ENCODE measurements at places on chromosomes 4 and X.

- DNase-seq, result no peak
Measured at GRCh38 chrX:75061701-75062100, 94.4 kb downstream of the ABCB7 start.

DNA sequence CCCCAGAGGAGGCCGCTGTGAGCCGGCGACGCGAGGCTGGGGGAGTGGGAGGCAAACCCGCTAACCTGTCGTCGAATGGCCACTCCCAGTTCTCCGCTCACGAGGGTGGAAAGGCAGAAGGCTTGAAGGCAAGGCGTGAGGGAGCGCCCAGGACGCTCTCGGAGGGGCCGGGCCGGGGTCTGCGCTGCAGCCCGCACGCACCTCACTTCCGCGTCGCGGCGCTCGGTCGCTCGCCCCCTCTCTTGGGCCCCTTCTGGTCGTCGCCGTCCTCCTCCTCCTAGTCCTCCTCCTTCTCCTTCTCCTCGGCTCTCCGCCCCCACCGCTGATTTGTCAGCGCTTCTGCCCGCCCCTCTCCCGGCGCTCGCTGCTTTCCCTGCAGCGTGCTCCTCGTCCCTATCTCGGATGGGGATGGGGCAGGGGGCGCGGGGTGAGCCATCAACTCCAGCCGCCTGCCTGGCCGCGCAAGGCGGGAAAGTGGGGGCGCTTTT, at the start of gene SNCA:
SNCA (minus strand) TSS at position 265 of the 488 bp plus-strand sequence. CDS start 1,494 bp downstream, outside the sequence.
- DNase-seq, result peak; percentile 86

DNA sequence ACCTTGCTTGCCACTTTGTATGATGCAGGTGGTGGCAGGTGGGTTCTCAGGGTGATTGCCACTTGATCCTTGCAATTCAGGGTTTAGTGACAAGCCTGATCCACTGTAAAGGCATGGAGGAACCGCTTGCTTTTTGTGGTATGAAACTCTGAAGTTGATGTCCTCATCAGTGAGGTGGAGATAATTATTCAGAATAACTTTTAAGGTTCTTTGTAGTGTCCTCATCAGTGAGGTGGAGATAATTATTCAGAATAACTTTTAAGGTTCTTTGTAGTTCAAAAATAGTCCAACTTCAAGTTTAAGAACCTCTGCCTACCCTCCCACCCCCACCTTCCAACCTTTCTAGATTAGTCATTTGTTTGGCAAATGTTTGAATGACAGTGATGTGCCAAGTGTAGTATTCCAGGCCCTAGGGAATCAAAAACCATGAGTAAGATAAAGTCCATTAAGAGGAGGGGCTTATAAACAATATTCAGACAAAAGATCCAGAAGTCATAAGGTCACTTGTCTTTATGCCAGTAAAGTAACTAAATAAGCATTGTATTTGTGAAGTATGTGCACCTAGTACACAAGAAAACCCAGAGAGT, 51.2 kb downstream of the DCUN1D4 start:
- DNase-seq, result no peak

- DNase-seq, result no peak
Measured at GRCh38 chrX:111743316-111743715, 62.3 kb downstream of the ALG13 start.

DNA sequence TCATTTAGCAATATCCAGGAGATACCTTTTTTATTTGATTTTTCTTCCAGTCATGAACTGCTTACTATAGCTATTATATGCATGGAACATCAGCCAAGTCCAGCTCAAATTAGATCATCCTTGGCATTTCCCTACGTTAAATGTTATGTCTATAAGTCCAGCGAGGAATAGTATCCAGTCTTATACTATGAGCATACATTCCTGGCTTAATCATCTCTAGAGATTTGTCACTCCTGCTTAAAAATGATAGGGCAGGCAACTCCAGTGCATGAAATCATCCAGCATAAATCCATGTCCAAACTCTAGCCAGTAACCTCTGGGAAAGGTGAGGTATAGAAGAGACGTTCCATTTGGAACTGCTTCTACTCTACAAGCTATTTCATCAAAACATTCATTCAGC, 126.7 kb upstream of the VCX2 start:
- DNase-seq, result no peak

DNA sequence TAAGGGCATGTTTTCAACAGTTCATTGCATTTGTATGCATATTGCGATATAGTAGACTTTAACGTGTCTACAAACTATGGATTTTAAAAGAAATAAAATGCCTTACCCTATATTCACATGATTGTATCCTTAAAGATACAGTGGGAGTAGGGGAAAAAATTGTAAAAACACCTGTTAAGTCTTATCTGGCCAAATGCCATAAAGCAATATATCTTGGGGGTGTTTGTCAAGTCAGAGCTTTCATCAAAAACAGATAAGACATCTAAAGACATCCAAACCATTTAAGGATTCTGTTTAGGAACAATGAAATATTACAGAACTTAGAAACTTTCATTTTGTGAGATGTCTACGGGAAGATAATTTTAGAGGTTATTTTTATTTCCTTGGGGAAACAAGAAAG, 152.3 kb downstream of the AASDH start:
- DNase-seq, result no peak

- DNase-seq, result no peak
Measured at GRCh38 chr4:151067316-151067970, 32.0 kb upstream of the RPS3A start.

GRCh38 chrX:109742722-109743121, 9.7 kb upstream of the ACSL4 start:
- DNase-seq, result no peak

DNA sequence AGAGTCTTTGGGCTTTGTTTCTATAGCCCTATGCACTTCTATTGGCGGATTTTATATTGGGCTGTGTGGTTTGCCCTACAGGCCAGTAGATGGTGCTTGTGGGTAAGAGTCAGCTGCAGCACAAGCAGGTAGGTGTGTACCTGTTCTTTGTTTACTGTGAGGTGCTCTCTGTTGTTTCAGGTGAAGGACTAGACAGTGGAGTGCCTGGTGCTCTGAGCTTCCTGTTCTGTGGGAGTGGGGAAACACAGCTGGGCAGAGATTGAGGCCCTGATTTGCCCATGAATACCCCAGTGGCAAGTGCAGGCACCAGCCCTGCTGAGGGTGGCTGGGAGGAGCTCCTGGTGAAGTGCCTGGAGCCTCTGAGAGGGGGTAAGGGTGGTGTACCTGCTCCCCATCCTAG, 26.3 kb upstream of the UCP1 start:
- peak; percentile 58 for DNase-seq

DNA sequence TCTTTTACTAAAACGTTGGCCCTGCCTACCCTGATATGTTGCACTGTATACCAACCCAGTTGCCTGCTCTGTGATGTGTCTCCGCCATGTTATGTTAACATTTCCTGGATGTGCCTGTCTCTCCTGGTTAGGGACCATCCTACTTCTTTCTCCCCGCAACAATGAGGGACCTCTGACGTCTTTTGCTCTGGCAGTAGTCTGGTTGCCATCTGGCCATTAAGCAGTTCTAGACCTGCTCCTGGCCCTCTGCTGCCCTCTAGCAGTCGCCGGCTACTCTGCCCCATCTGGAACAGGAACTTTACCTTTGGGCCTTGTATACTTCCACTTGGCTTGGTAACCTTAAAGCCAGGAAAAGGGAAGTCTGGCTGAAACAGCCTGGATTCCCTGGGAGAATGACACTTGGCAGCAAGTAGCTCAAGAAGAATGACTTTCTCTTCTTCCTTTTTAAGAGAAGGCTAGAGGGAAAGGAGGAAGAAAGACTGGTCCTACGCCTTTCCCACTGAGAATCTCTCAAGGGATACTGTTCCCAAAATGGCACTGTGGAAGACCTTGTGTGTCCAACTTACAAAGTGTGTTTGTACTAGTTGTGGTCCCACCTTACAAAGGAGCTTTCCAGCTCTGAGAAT, 63.5 kb downstream of the GPC3 start:
- peak; percentile 60 for DNase-seq

- DNase-seq, result no peak
Measured at GRCh38 chr4:37682701-37683401, 3.3 kb downstream of the RELL1 start.

DNA sequence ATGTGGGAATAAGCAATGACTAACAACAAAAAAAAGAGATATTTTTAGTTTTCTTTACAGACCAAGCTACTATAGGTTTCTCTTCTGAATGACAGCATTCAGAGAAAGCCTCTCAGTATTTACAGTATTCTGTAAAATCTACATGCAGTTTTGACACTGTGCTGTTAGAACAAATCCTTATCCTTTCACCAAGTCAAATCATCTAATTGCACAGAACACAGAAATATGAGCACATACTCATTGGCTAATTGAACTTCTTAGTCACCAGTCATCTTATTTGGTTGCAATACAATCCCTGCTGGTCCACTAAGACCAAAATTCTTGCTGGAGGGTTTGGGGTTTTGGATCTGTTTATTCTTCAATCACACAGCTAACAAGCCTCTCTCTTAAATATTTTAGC, 5.7 kb downstream of the ACOT9 start:
- no peak for DNase-seq

DNA sequence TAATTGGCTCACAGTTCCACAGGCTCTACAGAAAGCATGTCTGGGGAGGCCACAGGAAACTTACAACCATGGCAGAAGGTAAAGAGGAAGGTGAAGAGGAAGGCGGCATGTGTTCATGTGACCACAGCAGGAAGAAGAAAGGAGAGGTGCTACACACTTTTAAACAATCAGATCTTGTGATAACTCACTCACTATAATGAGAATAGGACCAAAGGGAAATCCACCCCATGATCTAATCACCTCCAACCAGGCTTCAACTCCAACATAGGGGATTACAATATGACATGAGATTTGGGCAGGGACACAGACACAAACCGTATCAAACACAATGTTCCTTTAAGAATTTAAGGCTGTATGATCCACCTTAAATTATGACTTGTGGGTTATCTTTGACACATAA, 10.5 kb upstream of the PGM2 start:
- no peak for DNase-seq

DNA sequence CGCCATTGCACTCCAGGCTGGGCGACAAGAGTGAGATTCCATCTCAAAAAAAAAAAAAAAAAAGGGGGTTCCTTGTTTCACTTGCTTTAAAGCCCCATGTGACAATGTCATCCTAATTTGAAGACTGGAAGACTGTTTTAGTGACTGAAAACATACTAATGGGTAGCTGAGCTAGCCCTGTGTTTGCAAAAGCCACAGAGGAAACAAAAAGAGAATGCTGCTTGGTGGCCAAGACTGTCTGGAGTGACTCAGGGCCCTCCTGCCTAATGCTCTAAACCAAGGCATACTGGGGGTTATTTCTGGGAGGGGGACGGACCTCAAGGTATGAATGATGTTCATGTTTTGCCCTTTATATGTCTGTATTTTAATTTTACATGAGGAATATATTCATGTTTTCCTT, 16.0 kb downstream of the HPSE start:
- DNase-seq, result no peak

- DNase-seq, result no peak
Measured at GRCh38 chr4:48742412-48742811, 37.7 kb downstream of the FRYL start.

DNA sequence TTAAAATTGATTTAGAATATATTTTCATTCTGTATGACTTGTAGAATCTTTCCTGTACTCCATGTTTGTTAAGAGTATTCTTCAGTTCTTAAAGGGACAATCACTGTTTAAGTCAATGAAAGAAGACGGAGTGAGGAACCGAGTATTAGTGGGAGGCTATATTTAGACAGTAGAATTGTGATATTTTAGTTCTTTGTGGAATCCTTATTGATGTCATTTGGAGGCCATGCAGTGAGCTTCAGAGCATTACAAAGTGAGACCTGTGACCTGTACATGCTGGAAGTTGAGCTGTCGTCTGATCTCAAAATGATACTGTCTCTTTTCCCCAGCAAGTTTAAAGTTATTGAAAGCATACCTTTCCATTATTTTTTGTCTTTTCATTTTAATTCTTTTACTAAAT, 394.7 kb downstream of the GALNTL6 start:
- DNase-seq, result no peak

DNA sequence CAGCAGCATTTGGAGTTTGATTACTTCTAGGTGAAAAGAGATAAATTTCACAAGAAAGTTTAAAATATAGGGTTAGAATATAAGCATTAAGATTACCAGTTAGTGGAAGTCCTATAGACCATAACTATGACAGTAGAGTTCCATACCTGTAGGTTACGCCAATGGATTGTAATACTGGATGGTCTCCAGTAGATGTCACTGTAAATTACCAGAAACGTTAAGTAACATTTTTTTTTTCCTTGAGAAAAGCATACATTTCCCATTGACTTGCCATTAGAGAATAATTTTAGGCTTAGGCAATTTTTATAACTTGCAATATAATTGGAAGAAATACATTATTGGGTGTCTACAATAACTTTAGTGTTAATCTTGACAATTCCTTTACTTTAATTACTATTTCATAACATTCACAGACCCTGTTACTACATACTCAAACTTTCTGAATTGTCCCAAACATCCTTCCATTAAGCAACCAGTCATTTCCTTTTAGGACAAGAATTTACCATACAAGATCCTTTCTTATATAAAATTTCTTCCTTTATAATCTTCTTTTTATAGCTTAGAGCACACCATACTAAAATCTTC, 304.1 kb upstream of the TECRL start:
- DNase-seq, result peak; percentile 26

DNA sequence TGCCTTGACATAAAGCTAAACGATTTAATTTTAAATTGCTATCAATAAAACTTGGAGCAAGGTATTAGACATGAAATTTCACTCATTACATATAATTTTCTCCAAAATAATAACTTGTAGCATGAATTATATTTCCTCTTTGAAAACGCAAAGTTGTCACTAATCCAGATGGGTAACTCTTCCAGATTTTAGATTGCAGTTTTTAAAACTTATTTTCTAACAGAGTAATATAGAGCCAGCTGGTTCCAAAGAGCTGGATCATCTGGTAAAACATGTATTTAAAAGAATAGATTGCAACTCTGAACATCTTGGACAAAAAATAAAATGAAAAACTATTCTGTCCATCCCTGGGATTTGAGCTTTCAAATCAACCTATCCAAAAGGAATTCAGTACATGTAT, 238.2 kb upstream of the INTU start:
- DNase-seq, result no peak

GRCh38 chrX:131068945-131069719, 11.0 kb downstream of the ARHGAP36 start:
- DNase-seq, result peak; percentile 73

DNA sequence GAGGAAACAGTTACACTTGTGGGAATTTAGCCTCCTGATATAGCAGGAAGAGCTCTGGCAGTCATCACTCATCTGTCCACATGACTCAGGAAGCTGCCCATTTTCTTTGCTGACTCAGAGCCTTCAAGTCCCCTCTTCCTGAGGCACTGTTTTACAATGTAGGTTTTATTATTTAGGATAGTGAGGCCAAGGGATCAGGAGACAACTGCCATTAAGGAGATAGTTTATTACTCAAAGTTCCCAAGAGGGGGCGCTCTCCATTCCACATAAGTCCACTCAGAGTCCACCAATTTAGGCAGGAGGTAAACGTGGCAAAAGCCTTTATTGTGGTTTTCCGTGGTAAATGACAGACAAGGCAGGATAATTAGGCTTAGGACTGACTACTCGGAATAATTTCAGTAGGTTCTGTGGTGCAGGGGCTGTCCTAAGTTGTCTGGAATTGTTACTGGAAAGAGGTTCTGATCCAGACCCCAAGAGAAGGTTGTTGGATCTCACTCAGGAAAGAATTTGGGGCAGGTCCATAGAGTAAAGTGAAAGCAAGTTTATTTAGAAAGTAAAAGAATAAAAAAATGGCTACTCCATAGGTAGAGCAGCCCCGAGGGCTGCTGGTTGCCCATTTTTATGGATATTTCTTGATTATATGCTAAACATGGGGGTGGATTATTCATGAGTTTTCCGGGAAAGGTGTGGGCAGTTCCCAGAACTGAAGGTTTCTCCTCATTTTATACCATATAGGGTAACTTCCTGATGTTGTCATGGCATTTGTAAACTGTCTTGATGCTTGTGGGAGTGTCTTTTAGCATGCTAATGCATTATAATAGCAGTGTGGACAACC, 96.0 kb upstream of the RAB40AL start:
- no peak for DNase-seq

Measured in D341Med (cell line).